Cortex of kidney (tissue), 1 donor: ENCODE measurements at places on chromosomes 1 and 21.
A peak's percentile ranks its signal among the peaks of the same experiment; 100 is the strongest.

DNA sequence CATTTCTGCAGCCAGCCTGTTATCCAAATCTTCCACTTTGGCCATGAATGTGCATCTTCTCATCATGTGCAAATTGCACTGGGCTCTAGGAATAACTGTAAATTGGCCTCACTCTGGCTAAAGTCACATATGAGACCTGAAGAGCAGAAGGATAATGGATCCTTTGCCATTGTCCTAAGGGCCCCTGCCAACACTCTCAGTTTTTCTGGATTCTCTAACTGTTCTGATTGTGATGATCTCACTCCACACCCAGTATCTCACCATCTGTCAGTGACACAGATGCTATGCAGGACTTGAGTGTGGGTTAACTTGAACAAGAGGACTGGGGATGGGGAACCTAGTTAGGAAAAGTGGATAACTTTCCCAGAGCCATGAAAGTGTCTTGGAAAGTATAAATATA is 8.5 kb upstream of the FYB2 start:
- no peak for DNase-seq

GRCh38 chr1:2778220-2778592 is 23.3 kb downstream of the TTC34 start:
- no peak for DNase-seq

- DNase-seq = no peak
Measured at GRCh38 chr1:195970209-195970608, 638.0 kb downstream of the KCNT2 start.

DNA sequence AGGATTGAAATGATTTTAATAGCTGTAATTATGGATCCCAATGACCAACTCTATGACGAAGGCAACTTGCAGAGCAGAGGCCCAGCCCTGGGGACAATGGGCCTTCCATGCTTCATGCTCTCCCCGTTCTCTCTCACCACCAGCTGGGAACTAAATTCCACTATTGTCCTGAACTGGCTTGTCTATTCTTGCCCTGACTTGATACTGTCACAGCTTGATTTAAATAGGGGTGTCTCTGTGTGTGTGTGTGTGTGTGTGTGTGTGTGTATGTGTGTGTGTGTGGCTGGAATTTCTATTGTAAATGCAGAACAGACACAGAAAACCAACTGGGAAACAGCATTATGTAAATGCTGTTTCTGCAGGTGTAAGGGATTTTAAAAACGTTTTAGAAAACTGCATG is 57.0 kb downstream of the SLC22A15 start:
- no peak for DNase-seq

- no peak for DNase-seq
Measured at GRCh38 chr1:155014709-155015508, 12.3 kb downstream of the ZBTB7B start.

- DNase-seq = no peak
Measured at GRCh38 chr1:52604063-52604770, 2.0 kb downstream of the GPX7 start.

- DNase-seq = no peak
Measured at GRCh38 chr1:244022311-244022710, 28.8 kb upstream of the ZBTB18 start.

GRCh38 chr1:22457345-22457744 is 5.7 kb downstream of the ZBTB40 start:
- DNase-seq = no peak

DNA sequence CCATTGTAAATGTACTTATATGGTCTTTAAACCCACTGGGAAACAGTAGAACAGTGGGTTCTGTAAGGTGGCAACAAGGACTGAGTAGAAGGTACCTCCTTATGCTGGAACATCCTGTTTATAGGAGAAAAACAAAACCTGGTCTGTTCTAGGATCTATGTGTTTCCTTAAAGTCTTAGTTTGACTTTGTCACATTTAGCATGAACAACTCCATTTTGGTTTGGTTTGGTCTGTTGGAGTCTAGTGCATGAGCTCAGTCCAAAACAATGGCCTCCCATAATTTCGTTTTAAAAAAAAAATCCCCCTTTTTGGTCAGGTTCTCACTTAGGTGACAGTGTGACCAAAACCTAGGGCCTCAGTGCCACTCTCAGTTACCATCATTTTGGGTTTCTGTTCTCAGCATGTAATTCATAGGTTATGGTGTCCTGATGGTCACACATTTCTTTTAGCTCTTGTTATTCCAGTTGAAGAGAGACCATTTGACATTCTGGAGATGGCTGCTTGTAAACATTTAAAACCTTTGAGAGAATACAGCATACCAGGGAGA is 66.4 kb upstream of the IL12RB2 start:
- no peak for DNase-seq

GRCh38 chr1:223836586-223836985 is 9.2 kb downstream of the TP53BP2 start:
- no peak for DNase-seq

- DNase-seq = no peak
Measured at GRCh38 chr1:43610339-43610738, 39.6 kb upstream of the KDM4A start.

DNA sequence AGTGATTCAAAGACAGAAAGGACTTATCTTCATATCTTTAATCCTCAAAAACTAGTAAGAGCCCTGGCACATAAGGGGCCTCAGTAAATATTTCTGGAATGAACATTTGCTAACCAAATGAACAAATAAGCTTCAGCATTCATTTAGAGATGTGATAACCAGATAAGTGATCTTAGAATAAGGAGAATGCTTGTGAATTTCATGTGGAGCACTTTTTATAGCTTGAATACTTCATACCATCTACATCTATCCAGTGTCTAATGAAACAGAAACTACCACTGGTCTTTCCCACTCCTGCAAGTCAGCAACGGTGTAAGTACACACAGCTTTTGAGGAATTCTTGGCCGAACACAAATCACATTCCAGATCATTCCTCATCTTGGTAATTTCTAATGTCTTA is 38.5 kb downstream of the EDEM3 start:
- no peak for DNase-seq

- DNase-seq = no peak
Measured at GRCh38 chr1:27666791-27667254, 5.2 kb downstream of the IFI6 start.

GRCh38 chr1:18955441-18956192 is 859 bp downstream of the IFFO2 start:
- DNase-seq = peak; percentile 28

GRCh38 chr1:25866288-25866687 is 7.0 kb upstream of the AUNIP start:
- DNase-seq = no peak

DNA sequence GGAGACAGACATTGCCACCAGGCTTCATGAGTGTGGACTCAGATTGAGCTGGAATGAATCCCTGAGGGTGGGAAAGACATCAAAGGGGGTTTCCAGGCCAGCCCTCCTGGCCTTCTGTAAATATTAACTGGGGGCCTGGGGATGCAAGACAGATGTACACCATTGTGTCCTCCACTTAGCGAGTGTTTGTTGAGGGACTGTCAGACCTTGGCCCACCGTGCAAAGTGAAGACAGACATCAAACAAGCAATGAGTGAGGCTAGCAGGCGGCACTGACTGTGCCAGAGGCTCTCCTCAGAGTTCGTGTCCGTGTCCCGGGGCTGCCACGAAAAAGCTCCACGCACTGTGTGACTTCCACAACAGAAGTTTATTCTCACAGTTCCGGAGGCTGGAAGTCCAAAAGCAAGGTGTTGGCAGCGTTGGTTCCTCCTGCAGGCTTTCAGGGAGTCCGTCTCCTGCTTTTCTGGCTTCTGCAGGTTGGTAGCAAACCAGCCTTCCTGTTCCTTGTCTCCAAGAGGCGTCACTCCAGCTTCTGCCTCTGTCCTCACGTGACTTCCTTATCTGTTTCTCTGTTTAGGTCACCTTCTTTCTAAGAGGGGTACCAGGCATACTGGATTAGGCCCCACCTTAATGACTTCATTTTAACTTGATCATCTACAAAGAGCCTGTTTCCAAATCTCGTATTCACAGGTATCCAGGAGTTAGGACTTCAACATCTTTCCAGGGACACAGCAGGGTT is 59.1 kb downstream of the DISP3 start:
- no peak for DNase-seq

GRCh38 chr1:3762873-3763228 is 9.7 kb upstream of the SMIM1 start:
- no peak for DNase-seq

- DNase-seq = no peak
Measured at GRCh38 chr1:66246351-66247269, 287.3 kb upstream of the SGIP1 start.

GRCh38 chr1:91018006-91018405 is 3.8 kb downstream of the ZNF644 start:
- DNase-seq = no peak

DNA sequence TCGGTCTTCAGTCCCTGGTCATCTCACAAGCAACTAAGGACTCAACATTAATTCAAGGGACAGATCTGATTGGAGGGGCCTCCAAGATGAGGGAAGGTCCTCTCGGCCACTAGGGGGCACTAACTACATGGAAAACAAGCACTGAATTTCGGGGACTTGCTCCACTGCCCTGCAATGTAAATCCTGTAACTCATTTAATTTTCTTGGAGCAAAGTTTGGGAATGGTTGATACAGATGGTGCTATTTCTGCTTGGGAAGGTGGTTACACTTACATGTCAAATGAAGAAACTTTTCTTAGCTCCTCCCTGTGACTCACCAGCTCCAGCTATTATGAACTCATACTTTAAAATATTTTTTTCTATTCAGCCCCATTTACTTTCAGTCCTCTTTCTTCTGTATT is 97.4 kb upstream of the KCNJ15 start:
- DNase-seq = no peak

- no peak for DNase-seq
Measured at GRCh38 chr1:7610936-7611335, 160.2 kb upstream of the VAMP3 start.

DNA sequence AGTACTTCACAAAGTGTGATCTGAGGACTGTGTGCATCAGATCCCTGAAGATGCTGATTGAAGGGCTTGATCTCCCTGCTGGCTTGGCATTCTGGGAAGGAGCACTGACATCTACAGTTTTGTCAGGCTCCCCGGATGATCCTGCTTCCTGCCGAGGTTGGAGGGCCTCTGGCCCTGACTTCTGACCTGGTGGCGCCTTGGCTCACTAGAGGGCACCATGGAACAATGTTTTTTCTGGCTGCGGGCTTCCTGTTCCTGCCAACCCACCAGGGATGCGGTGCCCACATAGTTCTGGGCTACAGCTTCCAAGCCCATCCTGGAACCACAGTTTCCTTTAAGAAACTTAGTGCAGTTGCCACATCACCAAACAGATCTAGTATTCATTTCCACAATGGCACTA is 38.8 kb upstream of the RASAL2 start:
- DNase-seq = no peak

DNA sequence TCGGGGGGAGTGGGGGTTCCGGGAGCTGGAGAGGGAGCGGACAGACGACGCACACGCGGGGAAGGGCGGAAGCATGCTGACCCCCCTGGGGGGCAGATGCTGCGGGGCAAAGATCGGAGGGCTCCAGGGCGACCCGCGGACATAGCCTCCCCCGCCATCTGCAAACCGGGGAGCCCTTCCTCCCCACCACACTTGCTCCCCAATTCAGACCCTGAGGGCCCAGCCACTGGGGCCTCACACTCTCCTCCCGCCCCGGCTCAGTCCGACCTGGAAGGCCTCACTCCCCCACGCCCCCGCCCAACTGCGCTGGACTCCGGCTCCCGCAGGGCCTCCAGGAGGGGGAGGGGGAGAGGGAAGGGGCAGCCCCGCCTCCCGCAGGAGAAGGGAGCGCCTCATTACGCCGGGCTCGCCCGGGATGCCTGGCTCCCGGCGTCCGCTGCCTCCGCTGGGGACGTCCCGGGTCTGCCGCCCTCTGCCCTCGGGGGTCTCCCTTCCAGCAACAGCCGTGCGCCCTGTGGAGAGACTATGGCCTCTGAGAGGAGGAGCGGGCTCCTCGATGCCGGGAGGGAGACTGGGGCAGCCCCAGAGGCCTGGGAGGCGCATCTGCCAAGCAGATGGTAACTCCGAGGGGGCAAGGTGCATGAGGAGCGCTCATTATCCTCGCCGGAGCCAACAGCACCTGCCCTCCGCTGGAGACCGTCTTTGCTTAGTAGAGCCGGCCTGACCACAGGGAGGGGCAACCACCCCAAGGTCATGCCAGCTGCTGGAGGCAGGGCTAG is 636 bp upstream of the CAMK2N1 start:
- DNase-seq = peak; percentile 19

DNA sequence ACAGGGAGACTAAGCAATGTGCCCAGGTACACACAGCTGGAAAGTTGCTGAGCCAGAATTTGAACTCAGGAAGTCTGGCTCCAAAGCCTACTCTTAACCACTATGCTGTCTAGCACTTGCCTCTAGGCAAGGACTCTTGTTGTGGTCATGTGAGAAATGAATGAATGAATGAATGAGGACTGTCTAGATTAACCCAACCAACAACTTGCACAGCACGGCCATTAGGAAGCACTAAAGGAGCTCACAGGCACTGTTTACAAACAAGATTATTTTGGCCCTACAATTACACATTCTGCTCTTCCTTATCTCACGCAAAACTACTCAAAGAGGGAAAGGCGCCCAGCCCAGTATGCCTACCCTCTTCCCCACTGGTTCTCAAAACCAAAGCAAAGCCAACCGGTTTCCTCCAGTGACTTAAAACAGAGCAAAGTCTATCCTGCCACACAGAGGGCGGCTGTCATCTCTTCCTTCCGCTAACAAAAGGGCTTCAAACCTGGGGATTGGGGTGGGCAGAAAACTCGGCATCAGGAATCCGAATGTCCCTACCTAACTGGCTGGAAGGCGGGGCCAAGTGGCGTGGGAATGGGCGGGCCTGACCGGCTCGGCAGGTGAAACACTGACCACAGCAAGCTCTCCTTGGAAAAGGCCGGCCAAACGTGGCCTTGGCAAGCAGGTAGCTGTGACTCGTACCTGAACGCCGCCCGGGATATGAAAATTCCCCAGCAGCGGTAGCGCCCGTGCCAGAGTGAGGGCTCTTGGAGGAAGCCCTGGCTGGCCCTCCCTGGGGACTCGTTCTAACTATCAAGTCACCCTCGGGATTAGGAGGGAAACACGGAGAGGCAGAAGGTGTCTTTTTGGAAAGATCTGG is 948 bp downstream of the STK40 start:
- DNase-seq = no peak

- DNase-seq = no peak
Measured at GRCh38 chr1:248821101-248821500, 4.6 kb downstream of the SH3BP5L start.

- no peak for DNase-seq
Measured at GRCh38 chr1:151457911-151458801, 1.1 kb downstream of the POGZ start.

DNA sequence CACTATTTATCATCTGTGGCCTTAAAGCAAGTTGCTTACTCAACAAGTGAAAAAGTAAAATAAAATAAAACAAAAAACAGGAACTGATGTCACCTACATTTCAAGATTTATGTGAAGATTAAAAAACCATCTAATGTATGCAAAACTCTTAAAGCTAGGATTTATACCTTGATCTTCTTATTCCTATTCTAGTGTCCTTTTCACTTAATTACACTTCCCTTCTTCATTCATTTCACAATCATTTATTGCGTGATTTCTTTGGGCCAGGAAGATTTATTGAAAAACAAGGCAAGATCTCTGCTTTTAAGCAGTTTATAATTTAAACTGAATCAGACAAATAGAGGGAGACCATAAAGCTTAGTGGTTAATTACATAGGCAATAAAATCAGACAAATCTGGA is 18.6 kb downstream of the PTGER3 start:
- DNase-seq = no peak
